ENCODE measurements at places on chromosomes 3 and 15. TPM values are rescaled to one million over a fixed set of nuclear protein-coding genes. Genes with fewer than 3 reads are reported as not detected.

GRCh38 chr3:122169911-122170310 lies 13.6 kb upstream of the CASR start:
- no peak for DNase-seq

STAC gene
- total RNA-seq, result 3.0 TPM

GRCh38 chr3:123723522-123724168 lies 138.8 kb upstream of the HACD2 start:
- peak; percentile 75 for DNase-seq

DNA sequence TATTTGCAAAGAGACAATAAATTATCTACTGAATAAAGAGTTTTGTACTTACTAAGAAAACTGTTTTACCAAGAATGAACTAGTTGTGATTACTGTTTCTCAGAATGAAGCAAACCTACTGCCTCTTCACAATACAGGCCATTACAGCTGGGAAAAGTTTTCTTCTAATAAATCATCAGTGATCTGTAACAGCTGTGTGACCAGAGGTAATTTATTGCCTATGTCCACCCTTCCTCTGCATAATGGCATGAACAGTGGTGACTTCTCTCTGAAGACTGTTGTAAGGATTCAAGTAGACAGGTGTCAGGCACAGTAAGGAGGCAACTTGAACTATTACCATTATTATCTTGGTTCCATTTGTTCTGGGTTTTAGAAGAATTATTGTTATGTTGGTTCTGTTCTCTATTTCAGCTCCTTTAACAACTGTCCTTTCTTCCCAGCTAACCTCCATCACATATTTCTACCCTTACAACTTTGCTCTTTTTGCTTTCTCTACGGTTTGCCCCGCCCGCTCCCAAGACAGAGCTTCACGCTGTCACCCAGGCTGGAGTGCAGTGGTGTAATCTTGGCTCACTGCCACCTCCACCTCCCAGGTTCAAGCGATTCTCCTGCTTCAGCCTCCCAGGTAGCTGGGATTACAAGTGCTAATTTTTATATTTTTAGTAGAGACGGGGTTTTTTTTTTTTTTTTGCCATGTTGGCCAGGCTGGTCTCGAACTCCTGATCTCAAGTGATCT lies 51.5 kb downstream of the PRKAR2A start:
- no peak for DNase-seq

DNA sequence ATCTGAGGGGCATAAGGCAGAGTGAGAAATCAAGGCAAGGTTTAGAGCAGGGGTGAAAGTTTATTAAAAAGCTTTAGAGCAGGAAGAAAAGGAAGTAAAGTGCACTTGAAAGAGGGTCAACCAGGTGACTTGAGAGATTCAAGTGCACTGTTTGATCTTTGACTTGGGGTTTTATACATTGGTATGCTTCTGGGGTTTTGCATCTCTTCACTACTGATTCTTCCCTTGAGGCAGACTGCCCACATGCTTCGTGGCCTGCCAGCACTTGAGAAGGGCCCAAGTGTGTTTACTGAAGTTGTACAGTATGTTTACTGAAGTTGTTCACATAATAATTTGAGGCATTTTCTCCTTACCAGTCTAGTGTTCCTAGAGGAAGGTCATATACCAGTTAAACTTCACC lies 367.0 kb upstream of the UBE2E2 start:
- DNase-seq, result no peak

IGF1R gene
- total RNA-seq, result 73.3 TPM

DNA sequence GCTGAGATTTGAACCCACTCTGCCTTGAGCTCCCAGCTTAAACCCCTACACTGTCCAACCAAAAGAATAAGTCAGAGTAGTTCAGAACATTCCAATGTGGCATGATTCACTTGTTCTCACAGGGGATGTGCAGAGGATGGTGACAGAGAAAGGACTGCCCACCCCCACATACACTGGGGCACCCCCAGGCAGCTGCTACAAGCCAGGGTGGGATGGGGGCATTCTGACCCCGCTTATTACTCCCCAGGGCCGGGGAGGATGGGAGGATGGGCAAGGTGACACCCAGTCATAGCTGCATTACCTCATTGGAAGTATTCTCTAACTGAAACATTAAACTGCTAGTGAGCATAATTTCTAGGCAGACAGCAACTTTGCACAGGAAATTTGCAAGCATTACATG lies 126.0 kb upstream of the PRR20G start:
- no peak for DNase-seq
